ENCODE measurements at places on chromosomes 7 and 10.

DNA sequence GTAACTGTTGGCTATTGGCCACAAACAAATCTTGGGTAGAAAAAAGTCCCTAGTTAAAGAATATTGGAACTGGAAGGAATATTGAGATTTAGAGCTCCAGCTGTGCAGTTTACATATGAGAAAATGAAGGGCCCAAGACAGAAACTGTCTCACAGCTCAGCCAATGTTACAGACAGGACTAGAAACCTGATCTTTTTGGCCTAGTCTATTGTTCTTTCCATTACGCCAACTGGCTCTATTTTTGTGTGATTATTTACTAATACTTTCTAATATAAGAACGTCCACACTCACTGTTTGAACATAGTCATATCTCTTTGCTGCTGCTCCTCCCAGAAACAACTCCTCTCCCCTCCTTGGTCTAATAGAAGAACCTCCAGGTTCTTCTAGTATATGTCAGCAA lies 1.2 kb downstream of the WEE2 start:
- no peak for DNase-seq

DNA sequence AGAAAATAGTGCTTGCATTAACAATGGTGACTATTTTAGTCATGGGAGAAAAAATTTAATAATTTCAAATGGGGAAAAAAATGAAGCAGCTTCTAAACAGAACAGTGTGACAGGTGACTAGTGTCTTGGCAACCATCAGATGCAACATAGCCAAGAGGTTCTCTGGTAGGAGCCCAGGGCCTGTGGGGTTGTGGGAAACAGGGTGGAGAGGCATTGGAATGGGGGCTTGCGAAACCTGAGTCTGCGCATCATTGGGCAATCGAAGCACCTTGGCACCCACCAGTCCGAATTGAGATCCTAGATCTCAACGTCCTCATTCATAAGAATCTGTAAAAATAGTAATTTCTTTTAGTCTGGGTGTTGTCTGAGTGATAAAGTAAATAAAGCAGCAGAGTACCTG lies 19.2 kb upstream of the PARD3 start:
- no peak for DNase-seq

DNA sequence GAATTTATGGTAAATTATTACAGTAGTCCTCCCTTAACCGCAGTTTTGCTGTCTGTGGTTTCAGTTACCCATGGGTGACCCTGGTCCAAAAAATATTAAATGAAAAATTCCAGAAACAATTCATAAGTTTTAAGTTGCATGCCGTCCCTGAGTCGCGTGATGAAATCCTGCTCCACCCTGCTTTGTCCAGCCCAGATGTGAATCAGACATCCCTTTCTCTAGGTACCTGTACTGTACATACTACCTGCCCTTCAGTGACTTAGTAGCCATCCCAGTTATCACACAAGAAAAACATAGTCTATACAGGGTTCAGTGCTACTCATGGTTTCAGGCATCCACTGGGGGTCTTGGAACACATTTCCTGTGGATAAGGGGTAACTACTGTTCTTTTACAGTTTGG lies 20.5 kb upstream of the RHEB start:
- DNase-seq = no peak

GRCh38 chr7:40057292-40057691 lies 77.1 kb downstream of the MPLKIP start:
- DNase-seq = no peak

DNA sequence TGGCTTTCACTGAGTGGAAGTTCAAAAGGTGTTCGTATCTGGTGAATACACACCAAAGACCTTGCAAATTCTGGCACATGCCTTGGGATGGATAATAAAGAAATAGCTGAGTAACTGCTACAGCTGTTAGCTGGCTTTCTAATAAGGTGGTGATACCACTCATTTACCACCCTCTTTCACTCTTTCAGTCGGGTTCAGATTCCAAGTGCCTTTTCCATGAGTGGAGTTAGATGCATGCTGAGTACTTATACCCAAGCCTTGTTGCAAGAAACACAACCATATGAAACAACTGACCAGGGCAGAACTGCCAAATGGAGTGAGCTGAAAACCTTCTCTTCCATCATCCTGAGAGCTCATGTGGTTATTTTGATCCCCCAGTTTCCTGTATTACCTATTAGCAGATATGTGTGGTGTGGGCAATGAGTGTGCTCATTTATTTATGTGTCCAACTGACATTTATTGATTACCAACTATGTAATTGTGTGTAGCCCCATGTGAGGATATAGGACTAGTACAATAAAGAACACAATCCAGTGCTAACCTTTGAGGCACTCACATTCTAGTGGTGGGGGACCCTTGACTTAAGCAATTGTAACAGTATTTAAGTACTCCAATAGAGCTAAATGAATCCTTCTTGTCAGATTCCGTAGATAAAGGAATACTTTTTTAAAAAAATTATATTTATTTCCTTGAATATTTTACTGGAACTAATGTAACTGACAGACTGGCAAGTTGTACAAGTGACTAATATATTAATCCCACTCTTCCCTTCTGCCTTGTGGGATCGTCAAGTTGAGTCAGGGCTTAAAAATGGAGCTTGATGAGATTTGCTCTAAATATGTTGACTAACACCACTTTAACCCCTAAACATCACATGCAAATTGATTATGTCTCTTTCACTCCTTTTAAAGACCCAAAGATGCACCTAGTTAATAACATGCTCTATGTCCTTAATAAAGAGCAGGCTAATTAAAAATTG lies 124.7 kb downstream of the ARID5B start:
- DNase-seq = no peak

DNA sequence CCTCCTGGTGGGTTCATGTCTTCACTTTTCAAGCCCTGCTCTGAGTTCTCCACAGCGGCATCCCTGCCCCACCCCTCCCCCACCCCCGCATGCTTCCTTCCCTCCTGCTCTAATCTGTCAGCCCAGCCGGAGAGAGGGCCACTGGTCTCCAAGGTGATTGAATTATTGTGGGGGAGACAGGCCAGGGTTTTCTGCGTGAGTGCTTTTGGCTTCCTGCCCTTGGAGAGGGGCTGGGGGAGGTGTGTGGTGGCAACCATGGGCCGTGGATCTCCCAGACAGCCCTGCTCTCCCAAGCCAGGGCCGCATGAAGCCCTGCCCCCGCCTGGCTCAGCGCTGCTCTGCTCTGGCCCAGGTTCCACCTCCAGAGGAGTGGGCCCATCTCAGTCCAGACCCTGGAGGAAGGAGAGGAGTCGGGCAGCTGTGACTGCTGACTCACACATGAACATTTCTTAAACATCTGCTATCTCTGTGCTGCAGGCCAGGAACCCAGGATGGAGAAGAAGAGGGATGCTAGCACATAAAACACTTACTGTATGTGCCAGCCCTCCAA lies 109.9 kb downstream of the ZMIZ1 start:
- DNase-seq = peak; percentile 75

DNA sequence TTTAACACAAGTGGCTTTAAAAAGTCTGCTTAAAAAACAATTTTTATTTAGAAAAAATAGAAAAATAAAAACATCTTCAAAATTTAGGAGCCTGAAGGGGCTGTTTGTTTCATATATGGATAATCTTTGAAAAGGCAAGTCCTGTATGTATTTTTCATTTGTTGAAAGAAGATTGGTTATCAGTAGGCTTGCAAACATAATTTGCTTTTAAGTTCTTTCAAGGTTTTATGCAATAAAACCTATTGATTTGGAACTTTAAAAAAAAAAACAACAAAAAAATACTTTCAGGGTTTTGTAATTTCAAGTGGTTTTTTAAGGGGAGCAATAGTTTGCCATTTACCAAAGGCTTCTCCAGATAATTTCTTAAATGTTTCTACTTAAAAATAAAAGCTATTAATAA lies 35.6 kb downstream of the MPLKIP start:
- DNase-seq = no peak

GRCh38 chr7:16399265-16399831 lies 22.0 kb downstream of the CRPPA start:
- DNase-seq = no peak

DNA sequence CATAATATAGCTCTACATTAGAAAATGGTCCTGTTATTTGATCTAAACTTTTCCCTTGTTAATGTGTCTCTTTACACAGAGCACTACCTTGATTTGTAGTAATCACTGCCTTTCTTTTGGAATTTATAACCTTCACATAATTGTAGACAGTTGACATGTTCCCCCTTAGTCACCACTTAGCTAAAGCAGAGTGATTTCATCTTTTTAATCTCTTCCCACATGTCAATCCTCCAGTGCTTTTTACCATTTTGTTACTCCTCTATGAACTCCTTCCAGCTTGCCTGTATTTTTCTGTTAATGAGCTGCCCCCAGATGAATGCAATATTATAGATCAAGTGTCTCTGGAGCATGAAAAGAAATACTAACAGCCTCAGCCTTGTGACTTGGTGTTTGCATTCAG lies 2.6 kb upstream of the PPP1R3A start:
- DNase-seq = no peak

Measured in endodermal cell (in vitro differentiated cells).